Stimulated activated CD4-positive, alpha-beta T cell treated with anti-CD3 and anti-CD28 coated beads, Interleukin-1b, Interleukin-23, amount 100 ng/mL, for 24 hours (primary cell): ENCODE measurements at places on chromosomes 11 and 22.

DNA sequence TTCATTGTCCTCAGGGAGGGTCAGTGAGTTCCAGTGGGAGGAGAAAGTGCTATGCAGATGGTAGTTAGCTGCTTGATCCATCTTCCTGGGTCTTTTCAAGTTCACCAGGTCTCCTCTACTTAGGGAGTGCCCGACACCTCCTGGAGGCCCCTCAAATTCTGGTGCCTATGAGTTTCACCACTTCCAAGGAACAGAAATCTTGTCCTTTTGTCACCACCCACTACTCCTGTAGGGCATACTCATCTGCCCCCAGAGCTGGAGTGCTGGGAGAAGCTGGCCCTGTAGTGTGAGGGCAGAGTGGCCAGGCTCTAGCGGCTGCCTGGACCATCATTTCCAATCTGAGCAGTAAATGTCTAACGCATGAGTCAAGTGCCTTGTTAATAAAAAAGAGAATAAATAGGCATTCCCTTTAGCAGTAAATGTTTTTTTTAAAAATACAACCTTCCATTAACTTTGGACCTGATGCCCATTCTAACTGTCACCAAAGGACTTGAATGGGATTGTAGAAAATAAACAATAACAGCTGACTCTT lies 12.5 kb downstream of the IRAG1 start:
- DNase-seq: no peak

DNA sequence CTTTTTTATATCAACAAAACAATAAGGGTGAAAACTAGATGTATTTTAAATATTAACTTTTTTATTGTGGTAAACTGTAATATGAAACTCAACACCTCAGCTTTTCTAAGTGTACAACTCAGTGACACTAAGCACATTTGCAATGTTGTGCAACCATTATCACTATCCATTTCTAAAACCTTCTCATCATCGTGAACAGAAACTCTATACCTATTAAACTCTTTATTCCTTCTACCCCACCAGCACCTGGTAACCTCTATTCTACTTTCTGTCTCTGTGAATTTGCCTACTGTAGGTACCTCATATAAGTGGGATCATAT lies 9.4 kb downstream of the HORMAD2 start:
- no peak for DNase-seq

DNA sequence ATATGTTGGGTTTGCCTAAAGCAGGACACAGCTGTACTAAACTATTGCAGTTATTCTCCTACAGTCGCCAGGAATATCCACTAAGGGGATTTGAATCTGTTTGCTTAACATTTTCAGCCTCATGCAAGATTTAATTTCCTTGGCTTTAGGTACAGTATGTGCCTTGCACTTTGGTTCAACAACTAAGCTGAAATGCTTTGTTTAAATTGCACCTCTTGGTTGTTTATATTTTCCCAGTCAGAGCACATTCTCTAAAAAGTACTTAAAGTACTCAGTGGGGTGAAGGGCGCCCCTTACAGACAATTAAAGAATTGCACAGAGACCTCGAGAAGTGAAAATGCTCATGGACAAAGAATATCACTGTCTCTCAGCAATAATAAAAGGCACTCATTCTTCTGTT lies 107.8 kb upstream of the MTNR1B start:
- no peak for DNase-seq

GRCh38 chr11:19919050-19919561 lies 206.5 kb downstream of the NAV2 start:
- DNase-seq: no peak

GRCh38 chr11:16262645-16262955 lies 93.7 kb downstream of the SOX6 start:
- no peak for DNase-seq

DNA sequence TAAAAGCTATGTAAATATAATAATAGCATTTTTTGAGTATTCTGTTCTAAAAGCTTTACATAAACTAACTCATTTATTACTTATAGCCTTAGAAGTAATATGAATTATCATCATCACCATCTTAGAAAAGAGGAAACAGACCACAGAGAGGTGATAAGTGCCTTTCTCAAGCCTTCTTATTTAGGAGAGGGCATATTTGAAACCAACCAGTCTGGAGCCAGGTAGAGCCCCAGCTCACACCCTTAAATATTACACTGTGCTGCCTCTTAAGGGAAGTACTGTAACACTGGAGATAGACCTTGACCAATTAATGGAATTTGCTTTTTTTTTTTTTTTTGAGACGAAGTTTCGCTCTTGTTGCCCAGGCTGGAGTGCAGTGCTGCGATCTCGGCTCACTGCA lies 2.3 kb downstream of the BCO2 start:
- DNase-seq: no peak

- no peak for DNase-seq
These were observed 318.4 kb downstream of the AASDHPPT start for GRCh38 chr11:106395716-106396349.

DNA sequence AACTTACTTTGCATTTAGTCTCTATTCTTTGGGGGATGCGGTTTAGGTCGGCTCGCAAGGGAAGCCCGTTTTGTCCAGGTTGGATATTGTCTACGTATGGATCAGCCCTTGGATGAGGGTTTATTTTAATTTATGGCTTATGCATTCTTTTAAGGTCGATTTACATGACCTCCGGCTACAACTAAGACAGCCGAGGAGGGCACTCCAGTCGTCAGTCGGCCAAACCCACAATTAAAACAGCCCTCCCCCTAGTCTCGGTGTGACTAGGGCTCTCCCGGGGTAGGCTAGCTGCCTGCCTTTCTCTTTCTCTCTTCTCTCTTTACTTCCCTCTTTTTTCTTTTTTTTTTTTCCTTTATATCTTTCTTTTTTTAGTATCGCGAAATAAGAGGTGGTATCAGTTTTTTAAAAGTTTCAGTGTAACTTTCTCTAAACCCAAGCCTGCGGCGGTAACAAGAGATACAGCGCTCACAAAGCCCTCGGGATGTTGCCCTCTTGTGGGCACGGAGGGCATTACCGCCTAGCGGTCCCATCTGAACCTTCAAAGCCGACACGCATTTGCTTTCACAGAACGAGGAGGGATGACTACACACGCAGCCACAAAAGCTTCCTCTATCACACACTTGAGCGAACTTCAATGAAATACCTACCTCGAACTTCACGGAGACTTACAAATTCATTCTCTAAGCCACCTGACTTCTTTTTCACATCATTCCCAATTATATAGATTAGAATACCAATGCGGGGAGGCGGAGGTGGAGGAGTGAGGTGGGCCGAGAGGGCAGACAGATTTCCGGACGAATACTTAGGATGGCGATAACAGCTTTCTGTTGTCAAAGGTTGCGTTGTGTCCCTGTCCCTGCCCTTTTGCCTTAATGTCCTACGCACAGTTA lies 132.3 kb upstream of the C11orf58 start:
- peak; percentile 38 for DNase-seq

- DNase-seq: no peak
These were observed at the start of gene MOV10L1 for GRCh38 chr22:50089682-50090411. Gene MOV10L1 (plus strand): TSS chr22:50090006. CDS start chr22:50090089, 83 bp downstream.

DNA sequence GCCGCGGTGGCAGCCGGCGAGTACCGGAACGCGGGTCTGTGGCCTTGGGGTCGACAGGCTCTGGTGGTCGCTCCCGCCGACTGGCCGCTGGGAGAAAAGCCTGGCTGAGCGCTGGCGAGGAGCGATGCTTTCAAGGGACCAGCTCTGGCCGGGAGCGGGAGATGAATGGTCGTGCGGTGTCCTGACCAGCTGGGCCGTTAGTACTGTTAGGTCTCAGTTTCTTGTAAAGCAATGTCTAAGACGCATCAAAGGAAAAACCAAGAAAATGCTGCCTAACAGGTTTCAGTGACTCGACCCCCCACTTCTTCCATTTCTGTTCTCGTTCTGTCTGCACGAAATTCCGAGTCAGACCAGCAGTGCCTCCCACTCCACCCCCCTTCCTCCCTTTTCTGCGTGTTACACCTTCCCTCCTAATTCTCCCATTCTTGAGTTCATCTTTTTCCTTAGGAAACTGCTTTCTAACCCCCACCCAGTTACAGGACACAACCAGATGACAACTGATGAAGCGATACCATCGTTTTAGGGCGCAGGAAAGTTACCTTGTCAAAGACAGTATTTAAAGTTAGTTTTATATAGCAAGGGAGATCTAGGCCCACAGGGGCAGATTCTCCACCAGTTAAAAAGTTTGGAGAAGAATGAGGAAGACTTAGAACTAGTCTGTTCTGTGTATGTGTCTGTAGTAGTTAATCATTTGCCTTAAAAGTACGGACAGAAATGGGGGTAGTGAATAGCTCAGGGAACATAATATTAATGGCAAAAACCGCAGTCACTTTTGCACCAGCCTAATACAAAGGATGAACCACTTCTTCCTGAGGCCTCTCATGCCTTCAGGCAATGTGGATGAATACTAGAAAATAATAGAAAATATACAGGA lies 1.0 kb downstream of the CUL5 start:
- no peak for DNase-seq

GRCh38 chr11:8806974-8807373 lies 104.0 kb upstream of the AKIP1 start:
- no peak for DNase-seq

- no peak for DNase-seq
These were observed 229.9 kb downstream of the MN1 start for GRCh38 chr22:27571463-27572277.

DNA sequence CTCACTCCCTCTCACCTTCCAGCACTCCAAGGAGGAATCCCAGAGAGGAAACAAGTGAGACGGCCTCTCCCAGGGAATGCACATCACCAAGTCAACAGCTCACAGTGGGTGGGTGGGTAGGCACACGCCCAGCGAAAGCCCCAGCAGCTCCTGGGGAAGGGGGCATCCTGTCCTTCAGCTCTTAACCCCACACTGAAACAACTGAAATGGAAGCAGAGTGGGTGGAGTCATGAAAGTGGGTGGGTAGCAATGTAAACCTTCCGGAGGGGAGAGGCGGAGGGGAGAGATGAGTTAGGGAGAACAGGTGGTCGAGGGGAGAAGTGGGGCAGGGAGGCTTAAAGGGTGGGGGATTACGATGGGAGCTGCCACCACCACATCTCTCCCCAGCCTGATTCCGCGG lies 5.4 kb downstream of the MCHR1 start:
- no peak for DNase-seq

- DNase-seq: no peak
These were observed 10.5 kb downstream of the IGF2 start for GRCh38 chr11:2128511-2129307.

GRCh38 chr11:123062892-123063825 lies 1.2 kb upstream of the HSPA8 start:
- no peak for DNase-seq

- no peak for DNase-seq
These were observed 575.4 kb upstream of the LRRC4C start for GRCh38 chr11:42034826-42035225.

DNA sequence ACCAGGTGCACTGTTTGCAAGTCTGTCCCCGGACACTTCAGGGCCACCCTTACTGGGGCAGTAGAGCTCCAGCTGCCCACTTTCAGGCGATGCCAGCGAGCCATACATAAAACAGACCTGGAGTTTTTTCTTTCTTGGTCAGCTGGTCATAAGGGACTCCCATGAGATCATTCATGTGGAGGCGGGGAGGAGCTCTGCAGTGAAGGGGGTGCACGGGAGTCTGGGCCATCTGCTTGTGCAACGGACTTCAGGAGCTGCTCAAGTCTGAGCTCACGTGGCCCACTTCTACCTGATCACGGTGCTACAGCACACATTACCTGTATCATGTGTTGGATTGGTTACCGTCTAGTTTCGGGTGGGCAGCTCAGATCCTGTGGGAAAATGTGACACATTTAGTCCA lies 9.2 kb upstream of the MRGPRF start:
- DNase-seq: no peak

DNA sequence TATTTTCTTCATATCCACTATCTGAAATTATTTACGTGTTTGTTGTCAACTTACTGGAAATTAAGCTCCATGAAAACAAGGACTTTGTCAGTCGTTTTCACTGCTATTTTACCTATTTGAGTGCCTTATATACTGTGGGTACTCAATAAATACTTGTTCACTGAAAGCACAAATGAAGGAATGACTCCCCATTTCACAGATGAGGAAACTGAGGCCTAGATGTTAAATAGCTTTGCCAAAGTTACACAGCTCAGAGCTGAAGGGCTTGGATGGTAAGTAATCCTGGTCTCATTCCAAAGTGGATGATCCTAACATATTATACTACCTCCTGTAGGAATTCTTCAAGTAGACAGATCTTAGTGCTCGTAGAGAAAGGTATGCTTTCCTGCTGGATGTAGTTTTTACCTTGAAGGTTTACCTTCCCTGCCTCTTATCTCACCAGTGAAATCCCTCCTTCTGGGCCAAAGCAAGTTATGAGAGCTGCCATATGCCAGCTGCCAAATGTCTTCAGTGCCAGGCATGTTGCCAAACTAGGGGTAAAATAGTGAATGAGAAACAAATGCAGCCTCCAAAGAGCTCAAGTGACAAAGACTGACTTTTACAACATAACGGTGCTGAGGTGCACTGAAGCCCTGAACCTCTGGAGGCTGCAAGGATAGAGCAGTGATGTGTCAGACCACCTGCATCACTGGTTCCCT lies 129.7 kb downstream of the TRIM44 start:
- DNase-seq: no peak

- no peak for DNase-seq
These were observed 100.3 kb downstream of the RRM1 start for GRCh38 chr11:4194889-4195288.

- DNase-seq: no peak
These were observed 12.6 kb downstream of the PRAME start for GRCh38 chr22:22546490-22546889.

DNA sequence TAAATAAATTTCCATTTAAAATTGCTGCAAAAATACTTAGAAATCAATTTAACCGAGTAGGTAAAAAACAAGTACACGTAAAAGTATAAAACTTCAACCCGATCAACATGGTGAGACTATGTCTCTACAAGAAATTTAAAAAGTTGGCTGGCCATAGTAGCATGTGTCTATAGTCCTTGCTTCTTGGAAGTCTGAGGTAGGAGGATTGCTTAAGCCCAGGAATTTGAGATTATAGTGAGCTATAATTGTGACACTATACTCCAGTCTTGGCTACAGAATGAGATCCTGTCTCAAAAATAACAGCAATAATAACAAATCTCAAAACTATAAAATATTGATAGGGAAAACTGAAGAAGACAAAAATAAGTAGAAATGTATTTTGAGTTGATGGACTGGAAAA lies 11.1 kb downstream of the CASP4 start:
- DNase-seq: no peak
